NCI-H2029 treated with DMSO at 0.1 percent for 48 hours (cell line): ENCODE measurements at places on chromosomes 3 and 15.
A peak's percentile ranks its signal among the peaks of the same experiment; 100 is the strongest.

- DNase-seq: peak; percentile 53
These were observed 30.1 kb upstream of the NRROS start for GRCh38 chr3:196609343-196609775.

DNA sequence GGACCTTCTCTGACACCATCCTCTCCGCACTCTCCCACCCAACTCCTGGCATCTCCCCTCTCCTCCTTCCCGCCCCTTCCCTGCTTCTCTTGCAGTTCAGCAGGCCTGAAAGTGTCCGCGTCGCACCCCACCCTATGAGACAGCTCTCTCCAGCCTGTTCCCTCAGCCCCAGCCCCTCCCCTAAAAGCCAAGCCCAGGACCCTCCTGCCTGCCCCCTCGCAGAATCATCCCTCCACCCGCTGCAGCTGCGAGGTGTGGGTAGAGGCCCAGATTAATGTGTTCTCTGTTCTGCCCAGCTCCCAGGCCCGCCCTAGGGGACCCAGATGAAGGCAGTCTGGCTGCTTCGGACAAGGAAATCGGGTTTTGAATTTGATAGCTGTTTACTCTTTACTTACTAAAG, 410 bp downstream of the PRR23E start:
- DNase-seq: no peak

GRCh38 chr3:131494706-131495105, 8.1 kb downstream of the MRPL3 start:
- no peak for DNase-seq

DNA sequence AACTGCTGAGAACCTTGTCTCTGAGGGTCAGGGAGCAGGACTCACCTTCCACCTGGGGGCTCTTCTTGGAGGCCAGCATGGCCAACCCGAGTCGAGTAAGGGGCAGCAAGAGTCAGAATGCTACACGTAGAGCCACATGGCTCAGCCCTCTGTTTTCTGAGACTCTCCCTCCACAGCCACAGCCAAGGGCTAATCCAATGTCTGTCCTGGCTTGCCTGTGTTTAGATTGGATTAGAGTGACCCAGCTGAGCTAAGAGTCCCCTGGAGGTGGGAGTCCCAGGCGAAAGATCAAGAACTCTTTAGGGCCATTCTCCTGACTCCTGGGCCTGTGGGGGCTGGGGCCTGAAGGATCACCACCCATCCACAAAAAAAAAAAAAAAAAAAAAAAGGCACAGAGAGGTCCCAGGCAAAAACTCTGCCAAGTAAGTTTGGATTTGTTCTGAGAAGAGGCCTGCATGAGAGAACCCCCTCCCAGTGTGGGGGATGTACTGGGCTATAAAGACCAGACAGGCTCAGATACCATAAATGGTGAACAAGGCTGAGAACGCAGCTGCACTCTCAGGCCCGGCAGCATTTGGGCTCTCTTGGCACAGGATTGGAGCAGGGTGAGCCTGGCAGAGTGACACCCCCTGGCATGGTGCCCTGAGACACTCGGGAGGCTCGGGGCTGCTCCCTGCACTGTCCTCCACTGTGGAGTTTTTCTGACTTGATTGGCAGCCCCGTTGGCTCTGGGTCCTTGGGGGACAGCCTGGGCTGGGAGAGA, 88.0 kb upstream of the OSBPL11 start:
- peak; percentile 71 for DNase-seq

DNA sequence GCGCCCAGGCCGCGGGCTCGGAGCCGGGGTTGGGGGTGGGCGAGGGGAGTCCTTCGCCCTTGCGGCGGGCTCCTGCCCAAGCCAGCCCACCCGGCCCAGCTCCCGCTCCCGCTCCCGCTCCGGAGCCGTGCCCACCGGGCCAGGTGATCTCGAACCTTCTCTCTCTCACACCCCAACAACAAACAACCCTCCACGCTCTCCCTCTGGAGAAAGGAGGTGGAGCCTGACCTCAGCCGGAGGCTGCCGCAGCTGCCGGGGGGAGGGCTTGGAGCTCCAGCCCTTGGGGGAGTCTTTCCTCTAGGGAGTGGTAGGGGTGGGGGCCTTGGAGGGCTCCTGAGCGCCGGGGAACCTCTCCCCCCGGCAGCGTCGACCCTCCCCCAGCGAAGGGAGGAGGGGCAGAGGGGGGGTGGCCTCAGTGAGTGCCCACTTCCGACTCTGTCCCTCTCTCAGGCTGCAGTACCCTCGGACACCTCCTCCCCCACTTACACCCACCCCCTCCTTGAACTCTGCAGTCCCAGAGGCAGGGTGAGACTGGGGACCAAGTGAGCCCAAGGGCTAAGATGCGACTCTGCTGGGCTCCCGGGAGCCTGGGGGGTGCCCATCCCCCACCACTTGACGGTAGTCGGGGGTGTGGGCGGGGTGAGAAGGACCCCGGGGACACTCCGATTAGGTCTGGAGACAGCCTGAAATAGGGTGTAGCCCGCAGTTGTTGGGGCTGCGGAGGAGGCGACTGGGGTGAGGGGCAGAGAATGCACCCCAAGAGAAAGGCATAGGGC, 4.4 kb upstream of the BAHD1 start:
- no peak for DNase-seq

DNA sequence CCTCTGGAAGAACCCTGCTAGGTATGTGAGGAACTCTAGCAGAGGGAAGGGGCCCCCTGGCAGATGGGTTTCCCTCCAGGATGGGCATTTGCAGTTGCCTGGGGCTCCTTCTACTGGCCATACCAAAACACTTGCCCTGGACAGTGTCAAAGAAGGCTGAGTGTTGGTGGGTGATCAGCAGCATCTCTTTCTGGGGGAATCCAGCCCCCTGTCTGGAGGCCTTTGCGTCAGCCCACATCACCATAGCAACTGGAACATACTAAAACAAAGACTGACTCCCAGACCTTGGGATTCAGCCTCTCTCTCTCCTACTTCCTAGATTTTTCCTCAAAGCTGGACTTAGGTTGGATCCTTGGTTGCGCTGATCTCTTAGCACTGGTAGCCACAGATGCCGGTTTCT, 8.1 kb downstream of the CEMIP start:
- DNase-seq: no peak

GRCh38 chr3:127352612-127353011, 64.8 kb upstream of the PRR20G start:
- DNase-seq: no peak

GRCh38 chr15:71874245-71874644, 63.9 kb downstream of the NR2E3 start:
- DNase-seq: no peak

DNA sequence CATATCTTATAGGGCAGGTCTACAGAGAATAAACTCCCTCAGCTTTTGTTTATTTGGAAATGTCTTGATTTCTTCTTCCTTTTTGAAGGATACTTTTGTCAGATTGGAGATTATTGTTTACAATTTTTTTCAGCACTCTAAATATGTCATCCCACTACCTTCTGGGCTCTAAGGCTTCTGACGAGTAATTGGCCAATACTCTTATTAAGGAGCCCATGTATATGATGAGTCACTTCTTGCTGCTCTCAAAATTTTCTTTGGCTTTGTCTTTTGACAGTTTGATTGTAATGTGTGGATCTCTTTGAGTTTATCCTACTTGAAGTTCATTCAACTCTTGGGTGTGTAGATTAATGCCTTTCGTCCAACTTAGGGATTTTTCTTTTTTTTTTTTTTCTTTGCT, 28.9 kb upstream of the CD200R1L start:
- no peak for DNase-seq

GRCh38 chr3:105793040-105793439, 75.8 kb downstream of the CBLB start:
- no peak for DNase-seq

- peak; percentile 39 for DNase-seq
These were observed 230.4 kb downstream of the ADAMTS17 start for GRCh38 chr15:100111125-100112060.

DNA sequence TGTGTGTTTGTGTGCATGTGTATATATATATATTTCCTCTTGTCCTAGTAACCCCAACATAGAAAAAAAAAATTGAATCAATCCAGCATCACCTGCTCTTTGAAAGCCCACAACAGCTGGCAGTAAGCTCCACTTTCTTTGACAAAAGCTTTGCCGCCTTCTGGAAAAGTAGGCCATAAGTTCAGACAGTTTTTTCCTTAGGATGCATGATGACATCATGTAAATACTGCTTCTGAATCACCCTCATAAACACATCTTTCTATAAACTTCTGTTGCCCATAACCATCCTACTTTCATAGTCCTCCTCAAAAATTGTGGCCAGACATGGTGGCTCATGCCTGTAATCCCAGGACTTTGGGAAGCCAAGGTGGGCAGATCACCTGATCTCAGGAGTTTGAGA, 67.4 kb downstream of the CSNK1G1 start:
- DNase-seq: no peak

- DNase-seq: no peak
These were observed 20.4 kb downstream of the XPC start for GRCh38 chr3:14157951-14158350.

DNA sequence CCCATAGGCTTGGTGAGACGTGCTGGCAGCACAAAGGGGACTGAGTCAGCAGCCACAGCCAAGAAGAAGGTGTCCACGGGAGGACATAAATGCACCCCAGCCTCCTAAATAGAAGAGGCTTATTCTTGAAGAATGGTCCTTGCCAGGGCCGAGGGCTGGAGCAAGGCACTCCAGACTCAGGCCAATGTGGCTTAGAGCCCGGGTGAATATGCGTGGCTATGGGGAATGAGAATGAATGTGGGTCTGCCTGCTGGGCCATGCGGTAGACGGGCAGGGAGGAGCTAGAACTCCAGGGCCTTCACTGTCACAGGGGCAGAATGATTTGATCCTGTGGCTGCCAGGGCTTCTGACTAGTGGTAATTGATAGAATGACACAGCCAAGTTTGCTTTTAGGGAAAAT, 34.0 kb downstream of the DHX30 start:
- no peak for DNase-seq

- no peak for DNase-seq
These were observed 206.0 kb upstream of the KBTBD8 start for GRCh38 chr3:66792086-66792485.

GRCh38 chr15:37098468-37099318, 1.7 kb downstream of the MEIS2 start:
- no peak for DNase-seq
